A549 (cell line): ENCODE measurements at places on chromosomes 2 and 18.
A peak's percentile ranks its signal among the peaks of the same experiment; 100 is the strongest.

- no peak for DNase-seq
Measured at GRCh38 chr2:69061525-69061924, 48.5 kb downstream of the ANTXR1 start.

DNA sequence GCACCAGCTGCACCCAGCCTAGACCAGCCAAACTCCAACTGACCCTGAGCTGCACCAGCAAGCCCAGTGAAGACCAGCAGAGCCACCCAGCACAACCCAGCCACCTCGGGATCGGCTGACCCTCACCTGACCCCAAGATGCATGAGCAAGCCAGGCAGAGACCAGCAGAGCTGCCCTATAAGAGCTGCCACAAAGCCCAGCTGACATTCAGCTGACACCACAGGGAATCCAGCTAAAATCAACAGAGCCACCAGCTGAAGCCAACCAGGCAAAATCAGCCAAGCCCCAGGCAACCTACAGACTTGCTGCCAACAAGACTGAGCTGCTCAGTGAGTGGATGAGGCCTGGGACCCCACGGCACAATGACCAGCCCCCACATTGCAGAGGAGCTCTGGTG, 54.6 kb downstream of the CYP27C1 start:
- DNase-seq = no peak

GRCh38 chr2:42196403-42197267, 27.5 kb downstream of the EML4 start:
- peak; percentile 74 for DNase-seq

DNA sequence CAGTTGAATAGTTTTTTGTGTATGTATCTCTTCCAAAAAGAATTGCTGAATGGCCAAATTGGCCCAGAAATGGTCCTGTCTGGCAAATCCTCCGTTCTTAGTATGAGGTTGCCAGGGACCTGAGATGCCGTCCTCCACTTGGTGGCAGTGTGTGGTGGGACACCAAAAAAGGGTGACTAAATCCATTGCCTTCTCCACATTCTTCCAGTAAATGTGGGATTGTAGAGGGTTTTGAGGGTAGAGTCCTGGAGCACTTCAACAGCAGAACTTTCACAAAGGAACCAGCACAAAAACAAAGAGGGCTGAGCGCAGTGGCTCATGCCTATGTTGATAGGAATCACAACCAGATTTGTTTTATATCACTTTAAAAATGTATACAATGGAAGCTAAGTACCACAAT, 199.9 kb downstream of the BCL2 start:
- DNase-seq = peak; percentile 11

- peak; percentile 66 for DNase-seq
Measured at GRCh38 chr2:19682493-19682892, 219.3 kb downstream of the TTC32 start.
